ENCODE measurements at places on chromosomes 7 and 10.

DNA sequence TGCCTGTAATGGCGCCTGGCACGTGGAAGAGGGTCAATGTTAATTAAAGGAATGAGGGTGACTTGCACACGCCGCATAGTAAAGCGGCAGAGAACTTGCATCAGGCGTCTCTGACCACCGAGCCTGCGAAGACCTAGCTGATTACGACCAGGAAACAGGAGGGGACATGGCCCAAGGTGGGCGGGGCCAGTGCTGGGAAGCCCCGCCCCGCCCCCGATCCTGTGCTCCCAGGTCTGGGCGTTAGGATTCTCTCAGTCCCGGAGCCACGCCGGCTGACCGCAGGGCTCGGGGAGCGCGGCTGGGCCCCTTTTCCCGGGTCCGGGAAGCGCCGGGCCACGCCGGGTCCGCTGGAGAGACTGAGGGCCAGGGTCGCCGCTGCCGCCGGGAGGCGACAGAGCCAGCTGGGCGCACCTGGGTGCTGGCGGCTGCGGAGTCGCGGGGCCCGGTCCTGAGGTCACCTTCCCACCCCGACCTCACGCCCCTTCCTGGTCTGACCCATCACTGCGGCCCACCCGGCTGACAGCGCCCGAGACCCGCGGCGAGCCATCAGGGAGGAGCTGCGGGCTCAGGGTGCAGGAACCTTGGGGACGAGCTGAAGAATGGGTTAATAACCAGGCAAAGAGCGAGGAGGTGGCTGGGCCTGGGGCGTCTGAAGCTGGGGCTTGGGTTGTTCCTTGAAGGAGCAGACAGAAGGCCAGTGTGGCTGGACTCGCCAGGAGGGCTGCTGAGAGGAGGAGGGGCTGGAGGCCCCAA, 23.0 kb upstream of the GRID1 start:
- no peak for DNase-seq

GRCh38 chr10:69392481-69393000, 24.2 kb downstream of the TACR2 start:
- DNase-seq: peak; percentile 59

GRCh38 chr7:16356301-16356958, 64.9 kb downstream of the CRPPA start:
- DNase-seq: no peak

DNA sequence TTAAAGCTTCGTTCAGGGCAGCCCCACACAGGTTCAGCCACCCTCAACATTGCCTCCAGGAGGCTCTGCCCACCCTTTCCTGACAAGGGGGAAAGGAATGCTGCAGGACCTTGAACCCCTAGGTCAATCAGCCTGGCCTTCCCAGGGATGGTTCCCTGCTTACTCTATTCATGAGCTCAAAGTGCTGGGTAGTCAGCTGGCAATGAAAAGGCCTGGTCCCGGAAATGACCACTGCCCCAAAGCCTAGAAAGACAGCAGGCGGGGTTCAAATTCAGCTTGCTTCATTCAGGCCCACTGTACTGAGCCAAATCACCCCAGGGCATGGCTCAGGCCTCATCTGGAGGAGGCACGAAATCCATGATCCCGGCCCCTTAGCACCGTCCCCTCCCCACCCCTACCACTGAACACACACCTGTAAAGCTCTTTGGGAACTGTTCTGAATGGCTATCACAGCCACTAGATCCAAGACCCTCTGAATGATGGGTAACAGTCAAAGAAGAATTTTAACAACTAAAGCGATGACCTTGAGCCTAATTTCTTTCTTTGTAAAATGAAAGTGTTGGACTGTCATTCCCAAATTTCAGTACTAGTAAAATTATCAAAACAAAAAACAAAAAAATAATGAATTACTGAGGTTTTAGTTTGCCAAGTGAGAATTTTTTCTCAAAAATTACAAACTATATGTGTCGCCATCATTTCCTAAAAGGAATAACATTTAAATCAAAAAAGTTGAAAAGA, 1.0 kb downstream of the URGCP start:
- DNase-seq: no peak

DNA sequence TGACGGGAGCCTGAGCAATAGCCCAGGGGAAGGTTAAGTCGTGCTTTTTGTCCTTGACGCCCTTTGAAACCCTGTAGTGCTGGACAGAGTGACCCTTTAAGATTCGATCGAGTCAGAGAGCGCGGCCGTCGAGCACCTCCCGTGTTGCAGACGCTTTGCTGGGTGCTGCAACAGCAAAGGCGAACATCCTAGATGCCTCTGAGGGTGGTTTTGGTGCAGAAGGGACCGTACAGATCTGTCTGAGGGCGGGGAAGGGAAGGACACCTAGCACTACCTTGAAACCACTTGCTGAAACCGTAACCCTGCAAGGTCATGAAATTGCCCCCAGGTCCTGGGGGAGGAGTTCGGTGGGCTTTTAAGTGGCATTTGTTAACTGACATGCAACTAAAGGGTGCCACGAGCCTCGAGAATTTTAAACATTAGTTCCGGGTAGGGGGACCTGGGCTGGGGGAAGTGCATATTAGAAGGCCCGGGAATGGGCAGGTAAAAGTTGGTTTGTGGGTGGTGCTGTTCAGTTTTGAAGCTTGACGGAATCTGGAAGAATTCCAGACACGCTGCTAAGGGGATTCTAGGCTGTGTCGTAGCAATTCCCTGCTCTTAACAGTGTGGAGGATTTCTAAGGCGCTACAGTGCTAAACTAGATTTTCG, 786 bp downstream of the ATP5F1C start:
- DNase-seq: peak; percentile 47

DNA sequence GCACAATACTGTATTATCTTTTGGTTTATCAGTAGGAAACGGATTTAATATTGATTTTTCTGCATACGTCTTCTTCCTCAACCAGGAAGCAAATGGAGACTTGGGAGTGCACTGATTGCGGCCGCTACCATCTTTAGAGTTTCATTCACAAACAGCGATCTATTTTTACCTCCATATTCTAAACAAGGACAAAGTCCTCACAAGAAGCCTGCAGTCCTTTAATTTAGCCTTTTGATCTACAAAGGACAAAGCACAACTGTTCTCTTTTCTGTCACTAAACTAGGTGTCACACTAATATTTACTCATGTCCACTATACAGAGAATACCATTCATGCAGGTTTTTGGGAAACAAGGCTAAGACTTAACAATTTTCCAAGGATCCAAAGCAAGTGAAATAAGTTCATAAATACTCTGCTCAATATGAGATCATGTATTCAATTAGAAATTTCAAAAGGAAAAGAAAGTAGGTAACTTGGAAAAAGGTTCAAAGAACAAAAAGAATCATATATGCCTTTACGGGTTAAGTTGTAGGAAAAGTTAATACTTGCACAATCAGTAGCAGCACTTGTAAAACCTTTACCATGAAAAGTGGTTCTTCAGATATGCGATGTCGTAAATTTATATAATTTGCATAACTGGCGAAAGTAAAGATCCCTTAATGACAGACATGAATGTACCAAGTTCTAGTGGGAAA, 92.1 kb downstream of the UPF2 start:
- DNase-seq: no peak

DNA sequence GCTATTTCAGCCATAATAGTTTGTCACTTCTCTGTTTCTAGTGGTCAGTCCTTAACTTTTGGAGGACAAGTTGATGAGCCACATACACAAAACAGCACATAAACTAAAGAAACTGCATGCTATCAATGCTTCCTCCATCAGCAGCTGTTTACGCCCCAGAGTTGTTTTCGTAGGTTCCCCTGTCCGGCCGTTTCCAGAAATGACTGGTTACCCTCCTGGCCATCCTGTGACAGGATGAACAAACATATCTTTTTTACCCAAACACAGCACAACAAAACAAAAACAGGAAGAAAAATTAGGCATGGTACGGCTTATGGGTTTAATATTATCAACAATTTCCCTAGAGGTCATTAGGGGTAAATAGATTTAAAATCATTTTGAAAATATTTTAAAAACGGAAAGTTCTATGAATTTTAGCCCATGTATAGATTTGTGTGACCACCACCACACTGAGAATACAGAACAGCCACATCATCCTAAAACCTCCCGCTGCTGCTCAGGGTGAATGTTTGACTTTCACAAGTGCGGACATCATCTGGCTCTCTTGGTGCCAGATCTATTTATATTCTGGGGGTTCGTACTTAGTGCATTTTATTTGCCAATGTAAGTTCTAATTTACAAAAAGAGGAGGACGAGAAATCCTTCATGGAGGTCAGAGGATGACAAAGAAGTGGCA, 74.8 kb downstream of the HIPK2 start:
- DNase-seq: no peak

DNA sequence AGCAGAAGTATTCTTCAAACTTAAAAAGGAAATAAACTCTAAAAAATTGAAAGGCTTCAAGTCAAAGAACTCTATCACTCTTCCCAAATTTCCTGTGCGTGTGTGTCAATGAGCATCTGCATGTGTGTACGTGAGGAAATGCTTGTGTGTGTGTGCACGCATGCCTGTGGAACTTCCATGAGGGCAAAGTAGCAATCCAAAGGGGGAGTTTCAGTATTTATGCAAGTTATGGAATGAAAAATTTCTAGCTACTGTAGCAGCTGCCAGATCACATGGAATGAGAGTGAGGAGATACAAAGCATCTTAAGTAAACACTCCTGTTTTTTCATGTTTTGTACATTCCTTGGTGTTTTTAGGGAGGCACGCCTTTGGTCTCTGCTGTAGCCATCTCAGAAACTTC, 152.6 kb downstream of the RAPGEF5 start:
- no peak for DNase-seq

DNA sequence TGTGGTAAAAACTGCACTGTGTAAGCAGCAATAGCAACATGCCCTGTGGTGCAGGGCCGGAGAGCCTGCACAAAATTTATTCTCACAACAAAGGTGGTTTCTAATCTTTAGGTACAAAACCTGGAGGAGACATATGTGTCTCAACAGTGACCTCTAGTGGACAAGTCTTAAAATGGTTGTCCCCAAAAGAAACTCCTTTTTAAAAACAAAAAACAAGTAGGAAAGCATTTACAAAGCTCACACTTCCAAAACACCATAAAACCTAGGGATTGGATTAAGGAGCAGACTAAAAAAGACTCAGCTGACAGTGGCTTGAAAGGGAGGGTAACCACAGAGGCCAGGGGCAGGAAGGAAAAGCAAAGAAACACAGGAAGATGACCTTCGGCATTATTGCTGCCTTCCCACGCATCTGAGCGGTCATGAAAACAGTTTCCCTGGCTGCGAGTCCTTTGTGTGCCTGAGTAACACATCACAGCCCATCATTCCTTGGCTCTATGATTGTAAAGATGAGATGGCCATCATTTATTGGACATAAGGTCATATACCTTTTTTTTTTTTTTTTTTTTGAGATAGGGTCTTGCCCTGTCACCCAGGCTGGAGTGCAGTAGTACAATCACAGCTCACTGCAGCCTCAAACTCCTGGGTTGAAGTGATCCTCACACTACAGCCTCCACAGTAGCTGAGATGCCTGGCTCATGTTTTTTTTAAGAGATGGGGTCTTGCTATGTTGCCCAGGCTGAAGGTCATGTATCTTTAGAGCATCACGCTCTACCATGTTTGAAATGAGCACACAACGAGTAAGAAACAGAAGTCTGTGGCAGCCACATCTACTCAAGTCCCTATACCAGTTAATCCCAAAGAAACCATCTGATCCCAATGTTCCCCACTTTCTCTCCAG, 39.5 kb downstream of the RSU1 start:
- DNase-seq: no peak

DNA sequence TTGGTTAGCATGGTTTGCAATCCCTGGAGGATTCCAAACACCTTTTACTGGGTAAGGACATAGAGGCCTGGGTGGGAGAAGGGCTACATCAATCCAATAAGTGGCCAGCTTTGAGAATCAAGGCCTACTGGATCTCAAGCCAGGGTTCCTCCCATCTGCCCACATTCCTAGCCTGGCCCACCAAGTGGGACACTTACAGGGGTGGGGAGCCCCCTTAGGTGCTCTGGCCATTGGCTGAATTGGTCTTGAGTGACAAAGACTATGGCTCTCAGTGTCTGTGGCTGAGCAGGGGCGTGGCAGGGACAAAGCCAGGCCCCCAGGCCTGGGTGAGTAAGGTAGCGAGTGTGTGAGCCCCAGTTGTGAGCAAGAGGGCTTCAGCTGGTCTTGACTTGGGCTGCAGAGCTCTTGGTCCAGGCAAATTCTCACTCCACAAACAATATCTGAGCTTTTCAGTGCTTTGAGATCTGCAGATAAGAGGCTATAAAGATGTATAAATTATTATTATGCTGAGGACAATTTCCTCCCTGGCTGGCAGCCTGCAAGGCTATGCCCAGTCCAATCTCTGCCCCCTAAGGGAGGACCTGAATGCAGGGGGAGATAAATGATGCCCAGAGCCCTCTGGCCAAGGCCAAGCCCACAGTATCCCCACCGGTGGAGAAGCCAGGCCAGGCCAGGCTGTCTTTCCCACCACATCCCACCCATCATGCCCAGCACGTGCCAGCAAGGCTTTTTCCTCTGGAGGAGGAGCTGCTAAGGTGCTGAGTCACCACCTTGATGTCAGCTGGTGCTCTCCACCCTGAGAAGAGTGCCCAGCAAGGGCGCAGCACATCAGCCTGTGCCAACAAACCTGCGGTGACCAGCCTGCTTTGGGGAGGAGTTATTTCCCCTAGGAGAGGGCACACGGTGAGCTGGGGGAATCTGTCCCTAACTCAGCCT, 80.7 kb upstream of the DUSP5 start:
- no peak for DNase-seq

DNA sequence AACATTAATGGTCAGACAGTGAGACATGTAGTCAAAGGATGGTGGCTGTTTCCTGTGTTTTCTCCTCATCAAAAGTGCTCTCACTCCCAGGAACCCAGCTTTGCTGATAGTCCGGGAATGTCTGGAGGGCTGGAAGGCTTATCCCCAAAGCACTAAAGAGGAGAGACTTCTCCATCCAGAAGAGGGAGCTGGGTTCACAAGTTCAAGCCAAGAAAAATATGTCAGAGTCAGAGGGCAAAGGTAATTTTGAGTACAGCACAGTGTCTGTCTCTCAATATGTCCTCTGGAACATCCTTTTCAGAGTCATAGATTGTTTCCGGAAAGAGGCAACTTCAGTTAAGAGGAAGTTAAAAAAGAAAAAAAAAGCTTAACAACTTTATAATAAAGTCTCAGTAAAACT, 281.5 kb upstream of the PHYHIPL start:
- DNase-seq: no peak

GRCh38 chr10:45404087-45404769, 30.2 kb downstream of the ALOX5 start:
- peak; percentile 22 for DNase-seq

- no peak for DNase-seq
These were observed 116.0 kb downstream of the GRK5 start for GRCh38 chr10:119323085-119324016.

- DNase-seq: no peak
These were observed 107.2 kb downstream of the EPC1 start for GRCh38 chr10:32239769-32240168.

DNA sequence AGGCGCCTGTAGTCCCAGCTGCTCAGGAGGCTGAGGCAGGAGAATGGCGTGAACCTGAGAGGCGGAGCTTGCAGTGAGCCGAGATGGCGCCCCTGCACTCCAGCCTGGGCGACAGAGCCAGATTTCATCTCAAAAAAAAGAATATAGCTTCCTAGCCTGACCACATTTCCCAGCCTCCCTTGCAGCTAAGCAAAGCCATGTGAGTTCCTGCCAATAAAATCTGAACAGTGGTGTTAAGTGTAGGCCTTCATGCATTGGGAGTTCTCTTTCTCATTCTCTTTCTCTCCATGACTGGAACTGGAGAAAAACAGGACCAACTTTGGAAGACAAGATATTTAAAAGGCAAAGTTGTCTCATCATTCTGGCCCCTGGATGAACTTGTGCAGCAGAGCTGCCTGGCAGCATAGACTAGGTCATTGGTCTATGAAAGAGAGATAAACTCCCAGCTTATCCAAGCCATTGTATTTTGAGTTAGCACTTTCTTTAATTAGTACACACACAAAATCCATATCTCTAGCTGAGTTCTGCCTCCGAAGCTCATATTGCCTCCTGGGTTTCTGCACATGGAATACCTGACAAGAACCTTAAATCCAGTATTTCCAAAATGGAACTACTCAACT, 60.8 kb downstream of the TSPAN12 start:
- DNase-seq: no peak

Measured in anterior cingulate cortex (tissue), 58 donors.